ENCODE measurements at places on chromosomes 12 and 14. TPM values are rescaled to one million over a fixed set of nuclear protein-coding genes. Genes with fewer than 3 reads are reported as not detected.

Gene GALNT16
- 1.6 TPM for total RNA-seq

Gene ATG2B
- 54.2 TPM for total RNA-seq

Gene TTC7B
- 110 TPM for total RNA-seq

GRCh38 chr14:78335531-78335930, 165.4 kb downstream of the NRXN3 start:
- DNase-seq = no peak

- DNase-seq = no peak
Measured at GRCh38 chr14:75655235-75655634, 5.4 kb downstream of the ERG28 start.

All from stomach (tissue), 19 donors.